ENCODE measurements at places on chromosomes 1 and 21.

- DNase-seq, result no peak
These were observed 39.5 kb upstream of the EDARADD start for GRCh38 chr1:236354330-236355147.

GRCh38 chr21:42010507-42011495 lies 641 bp upstream of the ZBTB21 start:
- DNase-seq, result peak; percentile 53

DNA sequence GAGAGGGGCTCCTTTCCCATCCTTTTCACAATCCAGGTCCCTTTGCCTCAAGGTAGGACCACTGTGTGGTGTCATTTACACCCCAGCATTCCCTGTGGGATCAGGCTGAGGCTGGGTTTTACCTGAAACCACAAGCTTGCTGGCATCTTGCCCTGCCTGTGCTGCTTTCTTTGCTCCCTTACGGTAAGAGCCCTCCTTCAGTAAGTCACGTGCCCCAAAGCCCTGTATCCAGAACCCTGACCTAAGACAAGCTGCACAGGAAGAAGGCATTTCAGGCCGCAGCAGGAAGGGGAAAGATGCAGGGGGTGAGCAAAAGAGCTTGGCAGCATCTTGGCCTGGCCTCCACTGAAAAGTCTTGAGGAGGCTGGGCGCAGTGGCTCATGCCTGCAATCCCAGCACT lies 58.4 kb downstream of the KLHDC7A start:
- peak; percentile 24 for DNase-seq

DNA sequence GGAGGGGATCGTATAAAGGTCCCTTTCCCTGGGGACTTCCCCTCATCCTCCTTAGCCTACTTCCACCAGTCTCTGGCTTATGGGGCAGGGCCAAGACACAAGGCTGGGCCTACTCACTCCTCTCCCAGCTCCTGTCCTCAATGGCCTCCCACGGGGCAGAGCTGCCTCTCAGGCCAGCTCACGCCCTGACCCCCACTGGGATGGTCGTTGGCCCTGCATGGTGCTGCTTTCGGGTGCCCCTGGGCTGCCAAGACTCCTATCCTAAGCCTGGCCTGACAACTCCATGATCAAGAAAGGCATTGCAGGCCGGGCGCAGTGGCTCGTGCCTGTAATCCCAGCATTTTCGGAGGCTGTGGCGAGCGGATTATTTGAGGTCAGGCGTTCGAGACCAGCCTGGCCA lies 6.2 kb downstream of the CPLANE2 start:
- no peak for DNase-seq

GRCh38 chr1:24382165-24382577 lies 31.4 kb downstream of the STPG1 start:
- peak; percentile 25 for DNase-seq

DNA sequence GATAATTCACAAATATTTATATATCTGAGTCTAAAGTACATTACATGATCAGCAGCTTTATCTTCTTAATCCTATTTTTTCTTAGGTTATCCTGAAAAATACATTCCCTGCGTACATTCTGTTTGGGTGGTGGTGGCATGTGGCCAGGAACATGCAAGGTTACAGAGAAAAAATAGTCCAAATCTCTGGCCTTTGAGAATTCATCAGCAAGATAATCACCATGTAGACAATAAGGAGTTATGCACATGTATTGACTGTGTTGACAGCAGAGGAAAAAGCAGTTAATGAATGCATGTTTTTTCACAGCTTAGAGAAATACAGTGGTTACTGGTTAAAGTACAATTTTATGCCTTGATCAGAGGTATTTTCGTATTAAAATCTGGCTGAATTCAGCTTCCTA lies 49.0 kb downstream of the ABCA4 start:
- no peak for DNase-seq

- no peak for DNase-seq
These were observed 49.7 kb downstream of the S100B start for GRCh38 chr21:46555225-46555617.

- DNase-seq, result no peak
These were observed 85.2 kb upstream of the CDC42BPA start for GRCh38 chr1:227403535-227403934.

DNA sequence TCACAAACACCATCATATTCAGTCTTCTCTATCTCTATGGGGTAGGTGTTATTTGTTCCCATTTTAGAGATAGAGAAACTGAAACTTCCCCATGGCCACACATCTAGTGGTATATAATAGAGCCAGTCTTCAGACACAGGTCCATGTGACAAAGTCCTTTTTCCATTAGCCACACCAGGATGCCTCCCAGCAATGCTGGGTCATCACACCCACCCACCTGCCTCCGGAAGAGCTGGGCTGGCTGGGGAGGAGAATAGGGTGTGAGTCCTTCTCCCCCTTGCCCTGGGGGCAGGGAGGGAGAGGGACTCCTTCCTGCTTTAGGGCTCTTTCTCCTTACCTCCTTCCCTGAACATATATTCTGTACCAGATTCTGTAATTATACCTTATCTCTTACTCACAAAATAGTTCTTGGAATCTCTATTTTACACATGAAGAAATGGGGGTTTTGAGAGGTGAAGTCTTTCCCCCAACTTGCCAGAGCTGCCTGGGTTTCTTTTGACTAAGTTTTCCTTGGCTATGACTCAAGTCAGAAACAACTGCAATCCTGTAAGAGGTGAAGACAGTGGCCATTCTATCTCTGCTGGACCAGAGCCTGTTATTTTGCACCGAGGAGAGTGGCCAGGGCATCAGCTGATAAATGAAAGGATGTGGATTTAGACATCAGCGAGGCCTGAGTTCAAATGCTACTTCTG lies 30.0 kb downstream of the SOX13 start:
- no peak for DNase-seq

DNA sequence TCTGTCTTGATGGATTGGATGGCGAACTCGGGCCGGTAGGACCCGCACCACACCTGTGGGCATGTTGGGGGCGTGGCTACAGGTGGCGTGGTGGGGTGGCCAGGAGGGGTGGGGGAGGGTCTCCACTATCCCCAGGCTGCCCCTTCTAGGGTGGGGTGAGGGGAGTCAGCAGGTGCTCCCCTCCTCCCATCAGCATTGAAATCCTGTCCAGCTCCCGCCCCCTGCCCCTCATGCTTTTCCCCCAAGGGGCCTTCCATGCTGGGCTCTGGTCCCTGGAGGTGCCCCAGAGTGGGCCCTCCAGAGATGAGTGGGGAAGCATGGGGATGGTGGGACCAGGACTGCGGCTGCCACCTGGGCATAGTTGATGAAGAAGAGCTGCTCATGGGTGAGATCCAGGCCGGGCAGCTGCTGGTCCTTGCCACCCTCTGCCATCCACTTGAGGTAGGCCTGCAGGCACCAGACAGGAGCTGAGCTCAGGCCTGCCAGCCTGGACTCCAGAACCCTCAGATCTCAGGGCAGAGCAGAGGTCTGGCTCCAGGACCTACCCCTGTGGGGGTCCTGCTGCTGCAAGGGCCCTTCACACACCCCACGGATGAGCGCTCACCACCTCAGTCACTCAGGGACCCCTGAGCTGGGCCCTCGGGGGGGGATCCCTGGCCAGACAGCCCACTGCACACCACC lies 5.1 kb downstream of the PRXL2B start:
- no peak for DNase-seq

GRCh38 chr1:236148470-236148845 lies 6.1 kb downstream of the GPR137B start:
- no peak for DNase-seq

- DNase-seq, result no peak
These were observed 2.8 kb downstream of the USP21 start for GRCh38 chr1:161162052-161162451.

DNA sequence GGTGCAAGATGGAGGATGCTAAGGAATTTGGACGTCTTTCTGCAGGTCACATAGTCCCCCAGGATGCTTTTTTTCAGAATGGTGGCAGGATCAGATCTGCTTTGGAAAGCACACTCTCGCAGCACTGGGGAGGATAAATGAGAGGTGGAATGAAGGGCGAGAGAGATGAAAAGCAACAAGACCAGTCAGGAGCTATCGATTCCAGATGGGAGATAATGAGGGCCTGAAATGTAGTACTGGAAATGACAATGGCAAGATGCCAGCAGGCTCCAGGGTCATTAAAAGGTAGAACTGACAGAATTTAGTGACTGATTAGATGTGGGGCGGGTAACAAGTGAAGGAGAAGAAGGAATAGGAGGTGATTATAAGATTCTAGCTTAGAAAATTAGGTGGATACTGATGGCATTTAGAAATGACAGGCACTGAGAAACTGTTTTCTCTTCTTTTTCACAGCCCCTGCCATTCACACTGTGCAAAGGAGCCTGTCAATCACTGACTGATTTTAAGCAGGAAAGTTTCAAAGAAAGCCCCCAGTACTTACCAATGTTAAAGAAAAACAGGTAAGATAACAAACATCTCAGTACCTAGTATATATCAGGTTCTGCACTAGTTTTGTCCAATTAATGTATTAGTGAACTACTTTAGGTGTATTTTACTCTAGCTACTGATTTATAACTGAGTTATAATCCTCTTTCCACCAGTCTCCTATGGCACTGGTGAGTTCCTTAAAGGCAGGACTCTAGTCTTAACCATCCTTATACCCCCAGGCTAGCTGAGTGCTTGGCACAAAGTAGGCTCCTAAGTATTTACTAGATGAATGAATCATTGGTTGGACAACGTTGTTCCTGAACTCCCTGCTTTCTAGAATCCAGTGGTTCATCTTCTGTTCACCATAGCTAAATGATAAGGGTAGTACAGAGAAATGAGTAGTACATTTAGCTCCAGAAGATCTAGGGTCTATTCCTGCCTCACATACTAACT lies 9.2 kb downstream of the PIGM start:
- no peak for DNase-seq

GRCh38 chr1:227945891-227946623 lies 1.7 kb downstream of the WNT9A start:
- DNase-seq, result peak; percentile 60

GRCh38 chr1:31798433-31799195 lies 17.2 kb downstream of the SPOCD1 start:
- DNase-seq, result peak; percentile 51

DNA sequence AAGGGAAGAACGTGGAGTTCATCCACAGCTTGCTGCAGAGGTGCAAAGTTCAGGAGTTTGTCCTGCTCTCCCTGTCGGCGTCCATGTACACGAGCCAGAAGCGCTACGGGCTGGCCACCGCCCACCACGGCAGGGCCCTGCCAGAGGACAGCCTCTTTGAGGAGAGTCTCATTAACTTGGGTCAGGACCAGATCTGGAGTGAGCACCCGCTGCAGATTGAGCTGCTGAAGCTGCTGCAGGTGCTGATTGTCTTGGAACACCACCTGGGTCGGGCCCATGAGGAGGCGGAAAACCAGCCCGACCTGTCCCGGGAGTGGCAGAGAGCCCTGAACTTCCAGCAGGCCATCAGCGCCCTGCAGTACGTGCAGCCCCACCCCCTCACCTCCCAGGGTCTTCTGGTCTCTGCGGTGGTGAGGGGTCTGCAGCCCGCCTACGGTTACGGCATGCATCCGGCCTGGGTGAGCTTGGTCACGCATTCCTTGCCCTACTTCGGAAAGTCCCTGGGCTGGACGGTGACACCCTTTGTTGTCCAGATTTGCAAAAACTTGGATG lies 73.8 kb upstream of the MORC3 start:
- DNase-seq, result no peak

DNA sequence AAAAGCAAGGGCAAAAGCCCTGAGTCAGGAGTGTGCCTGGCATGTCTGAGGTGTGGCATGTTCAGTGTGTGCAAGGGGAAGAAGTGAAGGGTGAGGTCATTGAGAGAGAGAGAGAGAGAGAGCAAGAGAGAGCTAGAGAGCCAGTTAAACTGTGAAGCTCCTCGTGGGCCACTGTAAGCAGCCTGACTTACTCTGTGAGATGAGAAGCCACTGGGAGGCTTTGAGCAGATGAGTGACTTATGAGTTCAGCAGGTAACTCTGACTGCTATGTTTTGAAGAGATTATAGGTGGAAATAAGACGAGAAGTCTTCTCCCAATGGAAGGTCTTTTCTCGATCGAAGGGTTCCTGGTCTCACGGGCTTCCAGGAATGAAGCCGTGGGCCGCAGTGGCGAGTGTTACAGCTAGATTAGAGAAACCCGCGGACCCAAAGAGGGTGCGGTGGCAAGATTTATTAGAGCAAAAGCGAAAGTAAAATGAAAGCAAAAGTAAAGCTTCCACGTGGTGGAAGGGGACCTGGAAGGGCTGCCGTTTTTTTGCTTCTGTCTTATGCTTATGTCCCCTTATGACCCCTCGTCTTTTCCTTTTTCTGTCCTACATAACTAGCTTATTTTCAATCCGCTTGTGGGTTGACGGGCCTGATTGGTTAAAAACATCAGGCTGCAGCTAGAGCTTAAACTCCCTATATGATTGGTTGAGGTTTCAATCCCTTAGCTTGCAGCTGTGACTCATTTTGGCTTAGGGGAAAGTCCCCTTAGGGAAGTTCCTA lies 323.1 kb upstream of the FAM78B start:
- DNase-seq, result no peak

DNA sequence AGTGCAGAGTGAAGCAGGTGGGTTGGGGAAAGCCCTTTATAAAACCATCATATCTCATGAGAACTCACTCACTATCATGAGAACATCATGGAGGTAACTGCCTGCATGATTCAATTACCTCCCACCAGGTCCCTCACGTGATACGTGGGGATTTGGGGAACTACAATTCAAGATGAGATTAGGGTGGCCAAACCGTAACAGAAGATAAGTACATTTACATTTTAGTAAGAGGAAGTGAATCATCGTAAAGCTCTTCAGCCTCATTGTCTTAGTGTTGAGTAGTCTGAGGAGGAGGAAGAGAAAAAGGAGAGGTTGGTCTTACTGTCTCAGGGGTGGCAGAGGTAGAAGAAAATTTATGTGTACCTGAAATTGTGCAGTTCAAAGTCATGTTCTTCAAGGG lies 1053.4 kb upstream of the ADGRL4 start:
- no peak for DNase-seq

GRCh38 chr1:203428981-203429599 lies 46.5 kb upstream of the PRELP start:
- DNase-seq, result no peak

DNA sequence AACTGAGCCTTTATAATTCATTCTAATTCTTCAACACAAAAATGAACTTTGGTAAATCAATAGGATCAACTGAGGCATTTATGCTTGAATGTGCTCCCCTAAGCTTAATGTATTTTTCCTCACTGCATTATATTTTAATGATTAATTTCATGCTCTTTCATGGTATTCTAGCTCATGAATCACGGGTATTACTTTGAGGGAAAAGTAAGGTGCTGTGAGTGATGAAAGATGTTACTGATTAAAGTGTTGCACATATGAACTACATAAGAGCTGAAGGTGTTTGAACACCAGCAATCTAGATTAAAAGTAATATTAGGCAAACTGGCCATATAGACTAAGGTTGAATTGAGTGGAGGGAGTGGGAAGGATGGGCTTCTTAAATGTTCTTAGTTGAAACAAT lies 1.9 kb downstream of the DPYD start:
- no peak for DNase-seq

- DNase-seq, result peak; percentile 90
These were observed 34.4 kb downstream of the COL18A1 start for GRCh38 chr21:45439161-45439872.
